GM23248 (cell line): ENCODE measurements at places on chromosomes 13 and 19. TPM values are rescaled to one million over a fixed set of nuclear protein-coding genes. Genes with fewer than 3 reads are reported as not detected.

Gene MIR17HG
- 0.43 and 2.5 TPM in 2 replicates for total RNA-seq

Gene CEACAM16
- total RNA-seq, result not detected in 2 replicates

DNA sequence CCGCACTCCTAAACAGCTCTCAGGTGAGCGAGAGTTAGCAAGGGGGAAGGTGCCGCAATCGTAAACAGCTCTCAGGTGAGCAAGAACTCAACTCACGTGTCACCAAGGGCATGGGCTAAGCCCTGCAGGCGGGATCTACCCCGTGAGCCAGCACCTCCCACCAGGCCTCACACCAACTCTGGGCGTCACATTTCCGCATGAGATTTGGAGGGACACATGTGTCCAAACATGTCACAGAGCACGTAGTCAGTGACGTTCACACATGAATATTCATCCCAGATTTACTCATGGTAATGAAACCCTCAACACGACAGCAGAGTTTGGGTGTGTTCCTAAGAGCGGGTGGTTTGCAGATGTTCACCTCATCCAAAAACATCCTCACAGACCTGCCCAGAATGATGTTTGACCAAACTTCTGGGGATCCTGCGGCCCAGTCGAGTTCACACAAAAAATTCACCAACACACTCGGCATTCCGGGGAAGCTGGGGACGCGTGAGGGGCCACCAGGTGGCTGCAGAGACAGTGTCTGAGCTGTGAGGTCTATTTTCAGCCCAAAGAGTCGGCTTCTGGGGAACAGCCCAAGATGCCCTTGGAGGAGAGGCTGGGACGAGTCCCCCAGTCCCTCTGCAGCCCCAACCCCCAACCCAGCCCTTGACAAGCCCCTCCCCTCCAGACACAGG, 19.6 kb downstream of the C2CD4C start:
- peaks cover 20% of the 10 kb centered on the region; the same call in 1 of the 2 replicates for H3K27me3 ChIP-seq
- DNase-seq, result peak; percentile 42
- no peak overlapping the region for H3K4me3 ChIP-seq
- H3K27ac ChIP-seq, result no peak overlapping the region

DNA sequence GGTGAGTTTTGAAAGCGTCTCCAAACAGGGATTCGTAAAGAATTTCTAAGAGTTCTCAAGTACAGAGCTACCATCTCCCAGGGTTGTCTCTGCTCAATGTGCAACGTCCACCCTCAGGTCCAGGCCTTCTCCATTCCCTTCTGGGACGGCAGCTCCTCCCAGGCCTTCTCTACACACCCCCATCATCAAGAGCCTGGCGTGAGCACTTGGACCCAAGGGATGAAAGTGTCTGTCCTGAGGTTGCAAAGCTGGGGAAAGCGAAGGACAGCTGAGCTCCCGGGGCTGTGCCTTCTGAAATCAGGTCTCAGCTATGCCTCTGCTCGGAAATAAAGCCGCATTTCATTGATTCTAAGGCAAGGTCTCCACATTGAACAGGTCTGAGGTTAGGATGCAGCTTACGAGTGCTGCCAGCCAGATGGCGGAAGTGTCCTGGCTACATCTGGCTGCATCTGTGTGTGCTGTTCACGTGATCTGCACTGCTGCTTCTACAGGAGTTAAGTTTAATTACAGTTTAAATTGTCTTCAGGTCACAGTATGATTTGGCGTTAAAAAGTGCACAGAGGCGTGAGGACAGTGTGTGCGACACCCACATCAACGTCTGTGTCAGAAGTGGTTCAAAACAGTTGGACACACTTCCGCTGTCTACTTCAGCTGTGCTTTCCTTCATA, 27.0 kb upstream of the MIER2 start:
- DNase-seq, result peak; percentile 28
- no peak overlapping the region for H3K4me3 ChIP-seq
- no peaks in the 10 kb centered on the region for H3K36me3 ChIP-seq
- no peak overlapping the region for H3K27ac ChIP-seq
- peaks cover 69% of the 10 kb centered on the region for H3K27me3 ChIP-seq
- no peaks in the 10 kb centered on the region; the same call in 1 of the 2 replicates for H3K4me1 ChIP-seq

Gene SHANK1
- 2.7 and 7.1 TPM in 2 replicates for total RNA-seq

Gene DIRAS1
- 4.9 and 5.9 TPM in 2 replicates for total RNA-seq

- peak within 1 kb of the TSS; percentile 48 for H3K27ac ChIP-seq
- DNase-seq, result peak; percentile 35
- H3K27me3 ChIP-seq, result no peaks in the 10 kb centered on the region
- no peaks in the 10 kb centered on the region for H3K36me3 ChIP-seq
- peak within 1 kb of the TSS; percentile 62 for H3K4me3 ChIP-seq
- H3K4me1 ChIP-seq, result no peaks in the 10 kb centered on the region
Observed at GRCh38 chr19:56840451-56841192, at the start of the genes PEG3 and ZIM2. Gene PEG3, minus strand, starts transcription at chr19:56840726. Its CDS starts 16,071 bp downstream, at chr19:56824655. Gene ZIM2, minus strand, starts transcription at chr19:56840726. Its CDS starts 16,449 bp downstream, at chr19:56824277.

Gene IFI30
- 0.86 and 15.9 TPM in 2 replicates for total RNA-seq

GRCh38 chr19:14775869-14776586, 2.3 kb downstream of the ADGRE2 start:
- DNase-seq, result no peak
- H3K27ac ChIP-seq, result no peak overlapping the region
- H3K4me3 ChIP-seq, result peak overlapping the region; percentile 49; the same call in 1 of the 2 replicates
- no peaks in the 10 kb centered on the region for H3K36me3 ChIP-seq
- H3K27me3 ChIP-seq, result no peaks in the 10 kb centered on the region; the same call in 1 of the 2 replicates

GRCh38 chr13:101570410-101570809, 117.9 kb downstream of the ITGBL1 start:
- no peak overlapping the region for H3K4me3 ChIP-seq
- no peak overlapping the region for H3K27ac ChIP-seq
- no peaks in the 10 kb centered on the region for H3K27me3 ChIP-seq
- peak; percentile 14 for DNase-seq
- peaks cover 16% of the 10 kb centered on the region for H3K4me1 ChIP-seq

- DNase-seq, result peak; percentile 73
- H3K36me3 ChIP-seq, result no peaks in the 10 kb centered on the region
- H3K4me1 ChIP-seq, result peaks cover 21% of the 10 kb centered on the region
- H3K27ac ChIP-seq, result no peak overlapping the region
Observed at GRCh38 chr19:38209671-38210457, 14.2 kb downstream of the DPF1 start.

DNA sequence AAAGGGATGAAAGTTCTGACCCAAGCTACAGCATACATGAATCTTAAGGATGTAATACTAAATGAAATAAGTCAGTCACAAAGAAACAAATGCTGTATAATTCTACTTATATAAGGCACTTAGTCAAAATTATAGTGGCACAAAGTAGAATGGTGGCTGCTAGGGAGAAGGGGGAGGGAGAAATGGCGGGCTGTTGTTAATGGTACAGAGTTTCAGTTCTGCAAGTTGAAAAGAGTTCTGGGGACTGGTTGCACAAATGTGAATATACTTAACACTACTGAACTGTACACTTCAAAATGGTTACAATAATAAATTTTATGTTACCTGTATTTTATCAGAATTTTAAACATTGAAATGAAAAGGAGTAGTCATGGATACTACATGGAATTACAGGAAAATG, 48.9 kb upstream of the CLDN10 start:
- no peaks in the 10 kb centered on the region for H3K4me1 ChIP-seq
- H3K27me3 ChIP-seq, result no peaks in the 10 kb centered on the region; the same call in 1 of the 2 replicates
- DNase-seq, result no peak
- H3K36me3 ChIP-seq, result no peaks in the 10 kb centered on the region

- H3K4me3 ChIP-seq, result no peak overlapping the region
- H3K27ac ChIP-seq, result no peak overlapping the region
- no peak for DNase-seq
- no peaks in the 10 kb centered on the region for H3K36me3 ChIP-seq
Observed at GRCh38 chr19:55133639-55134444, 15.2 kb downstream of the TNNT1 start.

- H3K27ac ChIP-seq, result no peak overlapping the region
- peaks cover 66% of the 10 kb centered on the region for H3K4me1 ChIP-seq
- H3K27me3 ChIP-seq, result no peaks in the 10 kb centered on the region
- no peak overlapping the region for H3K4me3 ChIP-seq
Observed at GRCh38 chr19:38673030-38673429, 25.6 kb downstream of the ACTN4 start.

DNA sequence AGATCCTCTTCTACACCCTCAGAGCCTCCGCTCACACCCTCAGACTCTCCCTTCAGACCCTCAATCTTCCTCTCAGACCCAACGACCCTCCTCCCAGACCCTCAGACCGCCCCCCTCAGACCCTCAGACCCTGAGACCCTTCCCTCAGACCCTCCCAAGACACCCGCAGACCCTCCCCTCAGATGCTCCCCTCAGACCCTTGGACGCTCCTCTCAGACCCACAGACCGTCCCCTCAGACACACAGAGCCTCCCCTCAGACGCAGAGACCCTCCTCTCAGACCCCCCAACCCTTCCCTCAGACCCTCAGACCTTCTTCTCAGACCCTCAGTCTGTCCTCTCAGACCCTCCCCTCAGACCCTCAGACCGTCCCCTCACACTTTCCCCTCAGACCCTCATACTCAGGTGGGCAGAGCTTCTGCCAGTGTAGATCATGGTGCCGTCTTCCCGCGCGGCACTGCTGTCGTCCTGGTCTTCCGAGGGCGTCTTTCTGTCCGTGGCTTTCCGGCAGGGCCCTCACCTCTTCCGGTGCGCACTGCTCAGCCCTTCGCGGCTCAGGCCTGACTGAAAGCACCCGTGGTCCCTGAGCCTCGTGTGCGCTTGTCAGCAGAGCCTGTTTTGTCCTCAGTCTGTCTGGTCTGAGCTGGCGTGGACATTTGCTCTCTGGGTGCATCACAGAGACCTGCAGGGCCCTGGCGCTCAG, 18.9 kb upstream of the TFDP1 start:
- H3K27ac ChIP-seq, result no peak overlapping the region
- no peaks in the 10 kb centered on the region for H3K36me3 ChIP-seq
- no peak for DNase-seq
- H3K4me3 ChIP-seq, result no peak overlapping the region
- H3K27me3 ChIP-seq, result no peaks in the 10 kb centered on the region

Gene NANOS3
- not detected in 2 replicates for total RNA-seq

Gene CHMP2A
- total RNA-seq, result 88.6 and 89.2 TPM in 2 replicates

Gene COPE
- 347 and 359 TPM in 2 replicates for total RNA-seq

- no peaks in the 10 kb centered on the region; the same call in 1 of the 2 replicates for H3K27me3 ChIP-seq
- peak overlapping the region; percentile 25; the same call in 1 of the 2 replicates for H3K4me3 ChIP-seq
- H3K4me1 ChIP-seq, result peaks cover 25% of the 10 kb centered on the region
- DNase-seq, result peak; percentile 56
Observed at GRCh38 chr13:40272776-40273139, 393.7 kb downstream of the FOXO1 start.

Gene GIPC3
- total RNA-seq, result 0.13 TPM in 1 of 2 replicates, not detected in the other

GRCh38 chr13:75495938-75496337, 14.0 kb upstream of the TBC1D4 start:
- peak overlapping the region; percentile 60 for H3K27ac ChIP-seq
- peaks cover 30% of the 10 kb centered on the region for H3K4me1 ChIP-seq
- H3K36me3 ChIP-seq, result no peaks in the 10 kb centered on the region
- DNase-seq, result peak; percentile 80
- H3K27me3 ChIP-seq, result no peaks in the 10 kb centered on the region
- no peak overlapping the region for H3K4me3 ChIP-seq

DNA sequence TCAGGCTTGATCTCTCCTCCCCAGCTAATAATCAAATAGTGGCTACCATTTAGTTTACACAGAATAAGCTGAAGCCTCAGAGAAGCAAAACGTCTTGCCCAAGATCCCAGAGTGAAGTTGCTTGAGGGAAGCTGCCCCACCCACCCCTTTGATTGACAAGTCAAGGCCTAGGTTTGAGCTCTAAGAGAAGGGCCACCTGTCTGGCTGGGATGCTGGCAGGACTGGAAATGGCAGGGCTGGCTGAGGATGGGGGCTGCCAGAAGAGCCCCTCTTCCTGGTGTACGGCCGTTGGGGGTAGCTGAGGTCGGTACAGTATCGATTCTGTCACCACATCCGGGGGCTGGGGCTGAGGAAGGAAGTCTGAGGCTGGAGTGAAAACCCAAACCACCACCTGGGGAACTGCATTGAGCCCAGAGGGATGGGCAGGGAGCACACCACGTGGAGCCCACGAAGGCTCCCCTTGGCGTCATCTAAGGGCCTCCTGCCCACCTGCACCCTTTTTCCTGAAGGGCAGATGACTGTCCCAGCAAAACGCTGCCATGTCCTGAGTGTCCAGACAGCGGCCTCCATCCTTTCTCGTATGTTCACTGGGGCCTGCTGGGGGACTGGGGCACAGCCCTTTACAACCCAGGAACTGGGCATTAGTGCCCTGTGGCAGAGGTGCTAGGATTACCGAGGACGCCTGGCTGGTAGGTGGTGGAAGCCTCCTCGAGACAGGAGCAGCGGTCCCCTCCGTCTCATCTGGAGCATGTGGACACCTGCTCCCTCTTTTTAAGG, 1.4 kb upstream of the PRKD2 start:
- no peaks in the 10 kb centered on the region; the same call in 1 of the 2 replicates for H3K36me3 ChIP-seq
- peaks cover 10% of the 10 kb centered on the region; the same call in 1 of the 2 replicates for H3K4me1 ChIP-seq
- H3K27ac ChIP-seq, result 0 out of 2 replicates have a peak overlapping the region, but pooled peaks have one; percentile 9
- H3K4me3 ChIP-seq, result no peak overlapping the region

Gene EXOC3L2
- 0.38 TPM in 1 of 2 replicates, not detected in the other for total RNA-seq

DNA sequence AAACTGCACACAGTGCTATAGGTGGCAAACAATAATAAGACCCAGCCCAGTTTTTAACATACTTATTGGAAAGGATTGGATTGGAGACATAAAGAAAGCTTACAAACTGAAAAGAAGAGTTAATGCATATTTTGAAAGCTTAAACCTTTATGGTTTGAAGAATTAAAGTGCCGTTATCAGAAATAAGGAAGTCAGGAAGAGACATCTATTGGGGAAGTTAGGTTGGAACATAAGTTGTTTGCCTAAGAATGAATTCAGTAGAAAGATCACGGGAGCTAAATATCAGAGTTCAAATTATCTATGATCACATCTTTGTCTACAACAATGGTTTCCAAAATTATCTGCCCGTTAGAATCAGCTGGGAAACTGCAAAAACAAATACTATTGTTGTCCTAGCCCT, 767.9 kb downstream of the PCDH9 start:
- H3K27me3 ChIP-seq, result no peaks in the 10 kb centered on the region
- H3K36me3 ChIP-seq, result no peaks in the 10 kb centered on the region
- no peak overlapping the region for H3K4me3 ChIP-seq
- no peak overlapping the region for H3K27ac ChIP-seq
- no peaks in the 10 kb centered on the region for H3K4me1 ChIP-seq

GRCh38 chr19:51830274-51830673, 35.3 kb downstream of the FPR3 start:
- H3K36me3 ChIP-seq, result no peaks in the 10 kb centered on the region
- no peak overlapping the region for H3K27ac ChIP-seq
- DNase-seq, result peak; percentile 7

- H3K36me3 ChIP-seq, result no peaks in the 10 kb centered on the region
- H3K4me1 ChIP-seq, result peaks cover 16% of the 10 kb centered on the region
- H3K27me3 ChIP-seq, result no peaks in the 10 kb centered on the region
- H3K27ac ChIP-seq, result no peak overlapping the region
- DNase-seq, result peak; percentile 88
- no peak overlapping the region for H3K4me3 ChIP-seq
Observed at GRCh38 chr13:29457299-29457698, 138.2 kb downstream of the SLC7A1 start.

DNA sequence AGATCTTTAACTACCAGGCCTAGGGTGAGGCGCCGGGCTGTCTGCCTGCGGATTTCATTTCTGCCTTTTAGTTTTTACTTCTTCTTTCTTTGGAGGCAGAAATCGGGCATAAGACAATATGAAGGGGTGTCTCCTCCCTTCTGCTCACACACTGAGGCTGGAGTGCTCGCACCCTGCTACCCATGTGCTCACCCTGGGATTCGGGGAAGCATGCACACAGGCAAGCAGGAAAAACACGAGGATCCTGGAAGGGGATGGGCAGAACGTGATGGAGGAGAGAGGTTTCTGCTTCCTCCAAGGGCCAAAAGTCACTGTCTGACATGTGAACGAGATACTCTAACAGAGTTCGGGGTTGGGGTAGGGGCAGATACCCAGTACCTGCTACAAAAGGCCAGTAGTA, 28.4 kb downstream of the ZNF823 start:
- no peak overlapping the region for H3K4me3 ChIP-seq
- no peak for DNase-seq
- H3K27ac ChIP-seq, result no peak overlapping the region
- no peaks in the 10 kb centered on the region for H3K27me3 ChIP-seq
- H3K4me1 ChIP-seq, result no peaks in the 10 kb centered on the region
